ENCODE measurements at places on chromosomes 2 and 18. TPM values are rescaled to one million over a fixed set of nuclear protein-coding genes. Genes with fewer than 3 reads are reported as not detected.

DNA sequence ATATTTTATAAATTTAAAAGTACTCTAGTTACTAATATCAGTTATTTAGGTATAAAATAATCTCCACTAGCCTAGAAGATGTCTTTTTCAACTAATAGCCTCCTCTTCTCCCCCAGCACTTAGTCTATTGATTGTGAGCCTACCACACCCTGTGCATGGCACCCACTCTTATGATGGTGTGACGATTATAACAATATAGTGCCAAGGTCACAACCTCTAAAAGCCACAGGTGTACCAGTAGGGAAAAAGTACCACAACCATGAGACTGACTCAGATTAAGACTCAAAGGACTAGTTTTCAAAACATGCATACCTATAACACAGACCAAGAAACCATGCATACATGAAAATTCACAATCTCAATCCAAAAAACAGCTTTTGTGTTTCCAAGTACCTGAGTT lies 27.6 kb downstream of the THADA start:
- no peak for DNase-seq

Gene OR6B2
- total RNA-seq = 1.7 TPM

DNA sequence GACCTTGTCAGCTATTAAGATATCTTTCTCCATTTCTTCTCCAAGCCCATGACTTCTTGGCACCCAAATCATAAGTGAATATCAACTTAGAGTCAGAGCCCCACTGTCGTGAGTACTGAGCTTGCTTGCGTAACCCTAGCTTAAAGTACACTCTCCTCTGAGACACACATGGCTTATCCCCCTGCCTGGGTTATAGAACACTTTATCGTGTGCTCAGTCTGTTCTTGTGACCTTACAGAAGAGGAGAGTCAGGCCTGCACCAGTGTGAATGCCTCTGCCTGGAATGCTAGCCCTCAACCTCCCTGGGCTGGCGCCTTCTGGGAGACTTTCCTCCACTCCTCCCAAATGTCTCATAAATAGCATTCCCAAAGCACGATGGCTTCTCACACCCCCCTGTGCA lies 79.3 kb downstream of the CEP192 start:
- peak; percentile 30 for DNase-seq

Gene LIMS1
- 170 TPM for total RNA-seq

- DNase-seq = no peak
Measured at GRCh38 chr18:32261003-32261402, 71.2 kb downstream of the MEP1B start.

Gene GCA
- 11.8 TPM for total RNA-seq

- peak; percentile 85 for DNase-seq
Measured at GRCh38 chr2:181715033-181715630, 34.8 kb upstream of the NEUROD1 start.

DNA sequence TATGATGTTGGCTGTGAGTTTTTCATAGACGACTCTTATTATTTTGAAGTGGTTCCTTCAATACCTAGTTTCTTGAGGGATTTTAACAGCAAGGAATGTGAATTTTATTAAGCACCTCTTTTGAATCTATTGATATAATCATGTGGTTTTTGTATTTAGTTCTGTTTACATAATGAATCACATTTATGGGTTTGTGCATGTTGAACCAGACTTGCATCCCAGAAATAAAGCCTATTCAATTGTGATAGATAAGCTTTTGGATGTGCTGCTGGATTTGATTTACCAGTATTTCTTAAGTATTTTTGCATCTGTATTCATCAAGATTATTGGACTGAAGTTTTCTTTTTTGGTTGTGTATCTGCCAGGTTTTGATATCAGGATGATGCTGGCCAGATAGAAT lies 131.6 kb upstream of the SCN7A start:
- DNase-seq = no peak

Gene ITGAV
- total RNA-seq = 285 TPM
